ENCODE measurements at places on chromosomes 3 and 15.

GRCh38 chr3:113968986-113969385, 21.2 kb downstream of the ZDHHC23 start:
- DNase-seq = no peak

DNA sequence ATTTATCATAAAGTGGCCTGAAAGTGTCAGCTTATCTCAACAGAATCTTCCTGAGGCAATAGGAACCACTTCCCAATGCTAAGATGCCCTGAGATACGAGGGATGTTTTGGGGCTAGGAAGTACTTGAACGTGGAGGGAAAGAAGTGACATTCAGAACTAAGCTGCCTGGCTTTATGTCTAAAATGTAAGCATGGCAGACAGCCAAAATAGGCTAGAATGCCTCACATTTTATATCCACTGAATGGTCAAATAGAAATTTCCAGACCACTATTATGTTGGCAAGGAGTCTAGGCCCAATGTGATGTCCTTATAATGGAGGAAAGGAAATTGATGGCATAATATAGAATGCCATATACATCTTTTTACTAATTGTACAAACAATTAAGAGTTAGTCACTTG, 154.9 kb downstream of the PEX5L start:
- no peak for DNase-seq

DNA sequence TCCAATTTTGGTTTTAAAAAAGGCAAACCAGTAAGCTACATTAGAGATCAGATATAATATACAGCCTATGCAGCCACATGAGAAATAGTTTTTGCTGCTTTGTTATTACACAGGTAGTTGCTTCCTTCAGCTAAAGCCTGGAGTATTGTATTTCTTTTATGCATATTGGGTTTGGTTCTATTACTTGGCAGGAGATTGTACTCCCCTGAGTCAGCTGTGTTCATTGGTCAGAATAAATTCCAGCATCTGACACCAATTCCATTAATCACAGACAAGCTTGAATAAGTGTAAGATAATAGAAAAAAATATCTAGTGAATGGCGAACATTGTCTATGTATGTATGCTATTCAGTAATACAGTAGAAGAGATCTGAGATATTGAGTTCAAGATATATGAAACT, 26.1 kb upstream of the ZCWPW2 start:
- no peak for DNase-seq

DNA sequence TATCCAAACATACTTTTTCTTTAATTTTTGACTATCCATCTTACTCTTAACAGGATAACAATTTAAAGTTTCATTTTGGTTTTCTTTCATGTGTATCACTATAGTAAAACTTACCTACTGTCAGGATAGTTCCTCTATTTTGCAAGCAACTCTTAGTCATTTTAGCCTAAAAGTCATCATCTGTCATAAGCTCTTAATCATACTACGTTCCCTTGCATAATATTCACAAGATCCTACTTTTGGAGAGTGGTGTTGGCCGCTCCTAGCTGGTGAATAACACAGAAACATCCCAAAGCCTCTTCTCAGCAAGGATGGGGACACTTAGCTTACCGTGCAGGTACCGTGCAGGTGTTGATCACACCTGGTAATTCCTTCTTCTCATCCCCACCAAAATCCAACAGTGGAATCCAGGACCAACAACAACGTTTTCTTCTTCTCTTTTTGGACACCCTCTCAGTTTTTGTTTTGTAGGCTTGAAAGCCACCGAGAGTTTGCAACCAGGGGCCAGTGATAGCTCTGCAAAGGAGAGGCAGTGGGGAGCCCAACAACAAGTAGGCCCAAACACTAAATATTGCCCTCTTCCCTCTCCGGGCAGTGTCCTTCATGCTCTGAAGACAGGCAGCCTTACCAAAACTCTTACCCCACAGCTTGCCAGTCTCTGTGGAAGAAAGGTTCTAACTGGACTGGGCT, 433 bp downstream of the FILIP1L start:
- no peak for DNase-seq

- no peak for DNase-seq
Observed at GRCh38 chr3:69695443-69695842, 43.8 kb upstream of the MITF start.

DNA sequence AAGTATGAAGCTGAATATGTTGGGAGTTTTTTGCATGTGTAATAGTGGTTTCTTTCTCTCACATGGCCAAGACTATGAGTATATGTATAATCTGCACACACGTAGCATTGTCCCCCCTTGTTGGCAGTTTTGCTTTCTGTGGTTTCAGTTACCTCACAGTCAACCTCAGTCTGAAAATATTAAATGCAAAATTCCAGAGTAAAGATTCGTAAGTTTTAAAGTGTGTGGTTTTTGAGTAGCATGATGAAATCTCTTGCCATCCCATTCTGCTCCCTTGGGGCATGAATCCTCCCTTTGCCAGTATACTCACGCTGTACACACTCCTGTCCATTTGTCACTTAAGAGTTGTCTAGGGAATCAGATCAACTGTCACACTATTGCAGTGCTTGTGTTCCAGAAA, 742.0 kb upstream of the CCDC54 start:
- no peak for DNase-seq

DNA sequence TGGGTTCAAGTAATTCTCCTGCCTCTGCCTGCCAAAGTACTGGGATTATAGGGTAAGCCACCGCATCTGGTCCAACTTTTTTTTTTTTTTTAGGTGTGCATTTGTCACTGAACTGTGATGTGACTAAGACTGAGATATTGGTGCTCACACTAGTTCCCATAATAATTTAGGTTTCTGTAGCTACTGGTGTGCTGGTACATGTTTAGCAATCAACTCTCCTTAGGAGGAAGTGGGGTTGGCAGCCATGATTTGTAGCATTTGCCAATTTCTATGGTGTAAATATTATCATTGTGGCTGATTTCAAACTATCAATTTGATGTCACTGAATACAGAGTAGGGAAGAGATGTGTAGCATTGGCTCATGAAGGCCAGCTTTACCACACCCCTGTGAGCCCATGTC, 372.7 kb downstream of the EDEM1 start:
- DNase-seq = no peak

DNA sequence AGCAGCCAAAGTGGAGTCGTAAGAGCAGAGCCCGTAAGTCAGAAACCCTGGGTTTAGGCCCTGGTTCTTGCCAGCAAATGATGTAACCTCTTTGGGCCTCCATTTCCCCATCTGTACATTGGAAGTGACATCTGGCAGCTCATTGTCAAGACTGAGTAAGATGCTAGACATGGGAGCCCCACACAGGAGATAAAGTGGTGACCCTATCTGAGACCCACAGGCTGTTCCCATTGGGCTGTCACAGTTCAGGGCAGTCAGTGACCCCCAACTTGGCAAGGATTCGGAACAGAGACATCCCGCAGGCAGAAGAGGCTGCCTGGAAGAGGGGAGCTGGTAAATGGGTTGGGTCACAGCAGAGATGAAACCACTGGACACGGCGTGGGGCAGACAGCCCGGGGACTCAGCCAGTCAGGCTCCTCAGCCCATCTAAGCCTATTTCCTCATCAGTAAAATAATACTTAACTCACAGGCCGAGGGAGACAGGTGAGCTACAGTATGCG, 1.8 kb downstream of the CLN6 start:
- peak; percentile 39 for DNase-seq

- no peak for DNase-seq
Observed at GRCh38 chr3:175612487-175613196, 753.5 kb downstream of the NAALADL2 start.

DNA sequence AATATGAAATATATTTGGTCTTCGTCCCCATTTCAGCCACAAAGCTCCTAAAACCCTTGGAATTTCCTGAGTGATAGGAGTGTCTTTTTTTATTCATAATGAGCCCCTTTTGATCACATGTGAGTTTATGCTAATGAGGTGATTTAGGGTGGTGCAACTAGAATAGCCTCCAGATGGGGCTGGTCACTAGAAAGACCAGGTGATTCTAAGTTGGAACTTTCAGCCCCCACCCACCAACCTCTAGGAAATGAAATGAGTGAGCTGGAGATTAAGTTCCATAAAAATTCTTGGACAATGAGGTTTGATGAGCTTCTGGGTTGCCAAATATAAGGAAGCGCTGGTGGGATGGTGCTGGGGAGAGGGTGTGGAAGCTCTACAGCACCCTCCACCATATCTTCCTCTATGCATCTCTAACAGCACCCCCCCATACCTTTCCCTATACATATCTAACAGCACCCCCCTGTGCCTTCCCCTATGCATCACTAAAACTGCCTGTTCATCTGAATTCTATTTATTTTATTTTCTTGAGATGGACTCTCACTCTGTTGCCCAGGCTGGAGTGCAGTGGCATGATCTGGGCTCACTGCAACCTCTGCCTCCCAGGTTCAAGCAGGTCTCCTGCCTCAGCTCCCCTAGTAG, 2.1 kb upstream of the SMCO1 start:
- no peak for DNase-seq

DNA sequence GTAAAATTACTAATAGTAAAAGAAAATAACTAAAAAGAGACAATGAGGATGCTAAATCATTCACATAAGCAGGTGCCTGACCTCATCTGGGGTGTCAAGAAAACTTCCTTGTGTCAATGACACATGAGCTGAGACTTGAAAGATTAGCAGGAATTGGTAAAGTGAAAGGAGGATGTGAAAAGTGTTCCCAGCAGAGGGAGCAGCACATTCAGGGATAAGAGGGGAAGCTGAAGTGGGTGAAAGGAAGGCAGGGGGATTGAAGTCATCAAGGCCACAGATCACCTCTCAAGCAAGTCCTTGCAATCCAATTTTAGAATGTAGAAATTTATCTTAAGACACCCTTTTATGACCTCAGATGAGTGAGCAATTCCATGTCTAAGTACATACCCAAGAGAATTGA, 60.2 kb upstream of the ACP3 start:
- peak; percentile 56 for DNase-seq

GRCh38 chr3:109363634-109364033, 26.3 kb upstream of the DPPA4 start:
- DNase-seq = no peak

Measured in H1 (cell line).